NCI-H460 (cell line): ENCODE measurements at places on chromosomes 4 and X. TPM values are rescaled to one million over a fixed set of nuclear protein-coding genes. Genes with fewer than 3 reads are reported as not detected.

ZFP92 gene
- 0.55 and 0.67 TPM in 2 replicates for total RNA-seq

GRCh38 chr4:72974694-72975487 is 94.6 kb downstream of the COX18 start:
- no peak for DNase-seq

DNA sequence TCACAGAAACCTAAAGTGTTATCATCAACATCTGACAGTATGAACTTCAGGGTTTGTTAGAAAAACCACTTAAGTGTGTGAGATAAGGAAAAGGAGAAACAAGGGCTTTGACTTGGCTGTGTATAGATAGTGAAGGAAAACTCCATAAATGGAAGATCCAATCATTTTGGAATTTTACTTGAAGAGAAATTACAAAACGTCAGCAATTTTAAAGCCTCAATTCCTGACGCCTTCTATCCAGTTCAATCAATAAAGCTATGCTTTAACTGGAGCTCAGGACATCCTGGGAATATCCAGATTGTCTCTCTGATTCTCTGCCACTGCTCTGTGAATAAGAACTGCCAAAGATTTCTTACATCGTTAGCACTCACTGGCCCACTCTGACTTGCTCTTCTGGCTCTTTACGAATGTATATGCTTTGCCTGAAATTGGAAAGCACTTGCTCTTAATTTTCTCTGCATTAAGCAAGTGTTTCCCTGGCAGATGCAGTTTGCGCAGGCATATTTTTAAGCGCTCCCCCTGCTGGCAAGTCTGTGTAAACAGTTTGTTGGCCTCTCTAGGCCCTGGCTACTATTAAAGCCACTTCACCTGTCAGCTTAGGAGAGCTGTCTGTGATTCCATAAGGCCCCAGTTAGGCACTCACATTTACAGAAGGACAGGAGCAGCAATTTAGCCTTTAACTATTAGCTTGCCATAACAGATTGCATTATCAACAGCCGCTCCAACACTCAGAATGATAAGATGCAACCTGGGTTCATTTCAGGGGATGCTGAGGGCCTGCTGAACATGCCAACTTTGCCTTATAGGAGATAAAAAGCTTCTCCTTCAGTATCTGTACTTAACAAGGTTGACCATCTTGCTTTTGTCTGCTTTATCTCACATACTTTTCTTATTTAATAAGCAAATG is 251.4 kb upstream of the DDX53 start:
- DNase-seq = peak; percentile 42

GRCh38 chr4:174794543-174795094 is 34.4 kb downstream of the GLRA3 start:
- DNase-seq = no peak

IL21 gene
- not detected in 2 replicates for total RNA-seq

CYTL1 gene
- total RNA-seq = not detected in 2 replicates

F9 gene
- not detected in 2 replicates for total RNA-seq

DNA sequence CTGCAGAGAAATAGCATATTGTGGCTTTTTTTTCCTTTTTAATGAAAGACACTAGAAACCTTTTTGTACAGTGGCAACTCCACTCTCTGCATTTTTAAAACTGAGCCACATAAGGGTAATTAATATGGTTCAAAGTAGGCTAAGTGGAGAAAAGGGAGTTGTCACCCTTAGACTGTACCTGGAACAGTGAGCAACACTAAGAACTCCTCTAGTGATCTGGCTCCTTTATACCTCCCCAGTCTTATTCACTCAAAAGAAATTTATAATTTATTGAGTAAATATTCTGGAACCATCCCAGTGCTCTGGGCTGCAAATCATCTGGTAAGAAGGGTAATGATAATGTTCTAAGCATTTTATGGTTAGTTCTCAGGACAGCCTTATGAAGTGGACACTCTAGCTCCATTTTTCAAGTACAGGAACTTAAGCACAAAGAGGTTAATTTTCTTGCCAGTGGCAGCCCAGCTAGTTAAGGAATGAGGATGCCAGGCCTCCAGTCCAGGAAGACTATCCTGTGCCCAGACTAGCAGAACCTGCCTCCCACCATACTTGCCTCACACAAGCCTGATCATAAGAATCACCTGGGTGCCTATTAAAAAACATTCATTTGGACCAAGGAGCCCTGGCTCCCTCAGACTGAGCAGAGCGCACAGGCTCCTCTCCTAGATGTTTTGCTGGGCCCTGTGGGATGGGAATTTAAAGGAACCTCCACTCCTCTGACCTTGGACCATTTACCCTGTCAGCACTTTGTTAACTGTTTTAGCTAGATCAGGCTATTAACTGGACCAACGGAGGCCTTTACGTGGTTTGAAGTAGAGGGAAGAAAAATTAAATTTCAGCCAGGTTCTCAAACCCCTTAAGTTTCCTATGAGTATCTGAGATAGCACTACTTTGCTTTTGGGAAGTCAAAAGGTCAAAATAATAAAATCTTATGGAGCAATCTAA is 102.6 kb downstream of the PDE5A start:
- DNase-seq = no peak

ESX1 gene
- not detected in 2 replicates for total RNA-seq

NWD2 gene
- total RNA-seq = not detected in 2 replicates

ATP8A1 gene
- 6.8 and 7.9 TPM in 2 replicates for total RNA-seq
